Fibroblast of lung (primary cell): ENCODE measurements at places on chromosomes 13 and 19.

DNA sequence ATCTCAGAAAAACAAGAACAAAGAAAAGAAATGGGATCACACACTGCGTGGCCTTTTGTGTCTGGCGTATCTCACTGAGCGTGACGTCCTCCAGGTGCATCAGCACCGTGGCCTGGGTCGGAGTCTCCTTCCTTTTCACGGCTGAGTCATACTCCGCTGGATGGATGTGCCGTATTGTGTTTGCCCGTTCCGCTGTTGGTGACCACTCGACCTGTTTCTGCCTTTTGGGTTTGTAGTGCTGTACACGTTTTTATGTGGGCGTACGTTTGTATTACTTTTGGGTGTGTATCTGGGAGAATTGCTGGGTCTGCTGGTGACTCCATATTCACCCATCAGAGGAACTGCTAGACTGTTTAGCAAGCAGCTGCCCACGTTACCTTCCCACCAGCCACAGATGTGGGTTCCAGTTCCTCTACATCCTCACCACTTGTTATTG lies 11.4 kb downstream of the ARID3A start:
- no peak for DNase-seq

- no peak for DNase-seq
Observed at GRCh38 chr19:37947778-37948177, 40.8 kb downstream of the SIPA1L3 start.

- DNase-seq: no peak
Observed at GRCh38 chr19:41863209-41863931, 3.3 kb downstream of the RPS19 start.

DNA sequence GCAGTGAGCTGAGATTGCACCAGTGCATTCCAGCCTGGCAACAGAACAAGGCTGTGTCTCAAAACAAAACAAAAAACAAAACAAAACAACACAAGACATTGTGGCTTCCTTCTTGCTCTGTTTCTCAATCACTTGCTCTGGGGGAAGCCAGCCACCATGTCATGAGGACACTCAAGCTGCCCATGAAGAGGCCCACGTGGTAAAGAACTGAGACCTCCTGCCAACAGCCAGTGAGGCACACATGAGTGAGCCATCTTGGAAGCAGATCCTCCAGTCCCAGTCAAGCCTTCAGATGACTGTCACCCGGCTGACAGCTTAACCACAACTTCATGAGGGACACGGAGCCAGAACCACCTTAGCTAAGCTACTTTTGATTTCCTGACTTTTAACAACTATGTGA lies 25.2 kb downstream of the CPT1C start:
- no peak for DNase-seq

GRCh38 chr19:18418483-18419194 lies 559 bp upstream of the SSBP4 start:
- no peak for DNase-seq

DNA sequence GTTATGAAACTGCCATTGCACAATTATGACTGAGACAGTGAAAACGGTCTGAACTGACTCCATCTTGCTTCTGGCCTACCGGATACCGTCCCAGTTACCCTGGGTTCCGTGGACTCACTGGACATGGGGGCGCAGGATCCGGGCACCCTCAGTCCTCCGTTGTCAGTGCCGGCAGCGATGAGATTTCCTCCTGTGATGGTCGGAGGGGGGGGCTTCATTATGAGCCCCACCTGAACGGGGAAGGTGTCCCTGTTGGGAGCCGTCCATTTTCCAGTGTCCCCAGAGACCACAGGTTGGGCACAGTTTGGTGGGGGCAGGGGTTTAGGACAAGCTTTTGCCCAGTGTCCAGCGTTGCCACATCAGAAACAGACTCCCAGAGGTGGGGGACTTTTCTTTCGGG lies 23.4 kb downstream of the TMEM255B start:
- no peak for DNase-seq
